ENCODE measurements at places on chromosomes 5 and 9.

DNA sequence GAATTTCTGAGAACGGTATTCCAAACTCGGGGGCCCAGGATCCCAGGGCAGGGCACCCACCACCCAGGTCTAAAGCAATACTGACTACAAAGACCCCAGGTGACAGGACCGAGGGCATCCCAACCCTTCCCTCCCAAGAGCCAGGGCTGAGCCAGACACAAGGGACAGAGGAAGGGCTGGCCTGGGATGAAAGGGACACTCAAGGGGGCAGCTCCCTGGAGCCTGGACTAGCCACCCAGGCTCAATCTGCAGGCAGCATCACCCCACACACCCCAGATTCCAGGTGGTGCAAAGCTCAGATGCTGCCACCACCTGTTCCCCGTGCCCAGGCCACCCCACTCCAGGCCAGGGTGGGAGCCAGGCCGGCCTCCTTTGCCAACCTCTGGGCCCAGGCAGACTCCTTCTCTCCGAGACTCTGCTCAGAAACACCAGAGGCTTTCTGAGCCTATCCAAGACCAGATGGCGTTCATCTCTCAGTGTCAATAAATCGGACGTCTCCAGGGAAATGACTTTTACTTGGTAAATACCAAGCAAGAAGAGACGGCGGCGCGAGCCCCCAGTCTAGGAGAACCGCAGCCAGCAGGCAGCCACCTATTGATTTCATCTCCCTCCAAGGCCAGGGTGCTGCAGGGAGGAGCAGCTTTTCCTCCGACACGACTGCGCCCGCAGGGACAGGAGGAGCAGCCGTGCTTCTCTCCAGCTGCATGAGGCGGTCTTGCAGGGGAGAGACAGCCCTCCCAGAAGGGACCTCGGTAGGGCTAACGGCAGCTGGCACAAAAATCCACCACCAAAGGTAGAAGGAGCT is 94.1 kb upstream of the ADAMTS2 start:
- DNase-seq, result no peak

DNA sequence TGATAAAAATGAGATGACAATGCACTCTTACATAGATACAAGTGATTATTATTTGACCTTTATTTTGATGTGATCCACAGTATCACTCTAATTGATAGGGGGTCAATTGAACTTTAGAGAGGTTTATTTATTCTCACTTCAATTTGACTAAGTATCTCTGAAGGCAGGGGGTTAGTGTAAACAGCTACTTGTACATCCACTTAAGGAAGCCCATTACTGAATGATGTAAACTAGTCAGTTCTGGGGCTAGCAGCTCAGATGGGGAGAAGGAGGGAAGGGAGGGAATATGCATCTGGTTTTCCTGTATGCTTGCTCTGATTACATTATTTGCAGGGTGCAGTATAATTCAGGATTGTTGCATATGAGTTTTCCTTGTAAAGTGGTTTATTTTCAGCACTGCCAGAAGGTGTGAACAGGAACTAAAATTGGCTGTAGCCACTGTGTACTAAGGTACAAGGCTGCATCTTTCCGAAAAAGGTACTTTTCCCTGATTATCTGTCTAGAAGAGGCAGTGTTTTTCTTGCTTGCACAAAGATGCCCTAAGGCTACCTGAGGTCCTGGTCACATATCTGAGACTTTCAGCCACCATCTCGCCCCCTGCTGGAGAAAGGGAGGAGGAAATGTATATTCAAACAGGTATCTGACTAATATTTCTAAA is 51.2 kb downstream of the MRPS27 start:
- no peak for DNase-seq

DNA sequence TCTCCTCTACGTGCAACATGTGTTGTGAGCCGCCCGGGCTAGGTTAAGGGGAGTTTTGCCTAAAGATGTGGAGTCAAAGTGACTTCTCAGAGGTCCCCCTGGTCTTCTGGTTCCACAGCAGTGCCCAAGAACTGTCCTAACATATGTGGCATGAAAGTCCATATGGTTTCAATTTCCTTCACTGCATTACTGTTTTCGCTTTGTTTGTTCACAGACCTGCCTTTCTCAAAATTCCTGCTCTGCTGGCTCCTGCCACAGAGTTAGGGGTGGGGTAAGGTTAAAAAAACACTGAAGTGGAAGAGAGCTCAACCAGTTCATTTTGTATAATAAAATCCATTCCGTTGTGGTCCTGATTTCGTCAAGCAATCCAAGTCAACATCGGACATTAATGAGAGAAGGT is 289.4 kb downstream of the DMAC1 start:
- DNase-seq, result no peak

DNA sequence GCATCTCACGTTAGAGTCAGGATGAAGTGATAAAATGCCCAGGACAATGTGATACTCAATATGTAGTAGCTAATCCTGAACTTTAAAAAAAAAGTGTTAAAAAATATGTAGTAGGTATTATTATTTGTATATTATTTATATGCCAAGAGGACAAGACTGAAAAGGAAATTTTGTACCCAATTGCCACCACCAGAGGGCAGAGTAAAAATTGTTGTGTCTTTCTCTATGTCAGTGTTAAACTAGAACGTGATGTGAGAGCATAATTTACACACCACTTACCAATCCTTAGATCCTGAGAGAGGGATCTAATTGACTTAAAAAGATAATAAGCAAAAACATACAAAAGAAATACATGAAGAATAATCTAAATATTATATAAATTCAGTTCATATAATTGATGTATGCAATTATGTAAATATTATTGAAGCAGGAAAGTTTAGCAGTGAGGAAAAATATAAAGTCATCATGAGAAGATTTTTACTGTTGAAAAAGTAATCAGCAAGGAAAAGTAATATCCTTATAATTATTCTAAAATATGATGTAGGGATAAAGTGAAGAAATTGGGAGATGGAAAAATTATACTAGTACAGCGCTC is 288.9 kb downstream of the RAB3C start:
- no peak for DNase-seq

DNA sequence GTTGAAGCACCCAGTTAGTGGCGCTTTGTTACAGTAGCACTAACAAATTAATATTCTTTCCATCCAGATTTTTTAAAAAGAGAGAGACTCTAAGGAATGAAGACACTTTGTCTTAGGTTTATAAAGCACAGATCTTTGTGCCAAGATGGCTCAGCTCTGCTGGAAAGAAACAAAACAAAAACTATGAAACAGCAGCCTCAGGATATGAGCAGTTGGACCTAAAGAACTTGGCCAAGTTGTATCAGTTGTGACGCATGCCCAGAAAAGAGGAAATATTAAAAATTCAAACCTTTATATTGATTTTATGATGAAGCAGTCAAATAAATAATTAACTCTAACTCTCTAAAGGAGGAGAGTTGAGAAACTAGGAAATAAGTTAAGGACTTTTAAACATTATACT is 427.2 kb downstream of the SPOCK1 start:
- DNase-seq, result no peak

GRCh38 chr9:89225991-89226471 is 47.4 kb upstream of the SHC3 start:
- no peak for DNase-seq

DNA sequence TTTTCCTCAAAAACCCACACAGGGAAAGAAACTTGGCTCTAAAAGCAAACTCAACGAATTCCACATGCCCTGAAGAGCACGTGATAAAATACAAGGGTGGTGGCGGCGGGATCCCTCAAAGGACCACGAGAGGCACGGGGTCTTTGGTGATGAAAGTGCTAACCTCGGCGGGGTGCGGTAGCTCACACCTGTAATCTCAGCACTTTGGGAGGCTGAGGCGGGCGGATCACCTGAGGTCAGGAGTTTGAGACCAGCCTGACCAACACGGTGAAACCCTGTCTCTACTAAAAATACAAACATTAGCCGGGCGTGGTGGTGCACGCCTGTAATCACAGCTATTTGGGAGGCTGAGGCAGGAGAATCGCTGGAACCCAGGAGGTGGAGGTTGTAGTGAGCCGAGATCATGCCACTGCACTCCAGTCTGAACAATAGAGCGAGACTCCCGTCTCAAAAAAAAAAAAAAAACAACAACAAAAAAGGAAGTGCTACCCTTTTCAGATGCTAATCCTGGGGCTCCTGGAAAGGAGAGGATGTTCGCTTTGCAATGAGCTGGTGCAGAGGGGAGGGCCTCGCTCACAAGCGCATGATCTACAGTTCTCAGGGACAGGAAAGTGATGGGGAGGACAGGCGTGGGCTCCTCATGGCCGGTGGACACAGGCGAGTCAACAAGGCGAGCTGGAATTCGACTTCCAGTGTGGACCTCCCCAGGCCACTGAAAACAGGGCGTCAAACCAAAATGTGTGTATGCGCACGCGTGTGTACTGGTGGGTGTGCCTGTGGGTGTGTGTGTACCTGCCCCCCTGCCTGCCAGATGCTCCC is 54.1 kb downstream of the USP20 start:
- no peak for DNase-seq

DNA sequence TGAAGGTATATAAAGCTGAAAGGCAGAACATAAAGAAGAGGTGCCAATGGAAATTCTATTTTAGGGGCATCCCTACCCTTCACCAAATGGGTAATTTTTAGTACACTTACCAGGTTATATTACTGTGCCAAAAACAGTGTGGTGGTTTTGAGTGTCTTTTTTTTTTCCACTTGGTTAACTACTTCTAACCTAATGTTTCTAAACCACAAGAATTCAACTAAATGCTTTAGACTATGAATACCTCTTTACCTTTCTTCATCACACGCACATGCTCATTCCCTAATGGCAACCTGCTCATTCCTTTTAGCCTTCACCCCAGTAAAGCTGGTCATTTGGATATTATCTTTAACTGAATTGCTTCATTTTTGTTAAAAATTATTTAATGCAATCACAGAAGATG is 215.6 kb downstream of the PIK3R1 start:
- DNase-seq, result no peak

DNA sequence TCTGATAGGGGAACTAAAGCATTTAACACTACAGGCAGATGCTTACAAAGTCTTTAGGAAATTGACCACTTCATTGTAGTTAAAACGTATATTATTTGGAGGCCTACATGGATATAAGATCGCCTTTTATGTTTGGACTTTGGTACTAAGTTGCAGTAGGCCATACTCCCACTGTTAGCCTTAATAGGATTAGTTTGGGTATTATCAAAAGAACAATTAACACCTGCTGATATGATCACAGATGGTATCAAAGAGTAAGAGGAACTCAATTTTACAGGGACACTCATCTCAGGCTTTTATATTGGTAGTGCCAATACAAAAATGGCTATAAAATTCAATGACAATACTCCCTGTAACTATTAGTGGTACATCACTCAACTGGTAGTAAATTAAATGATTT is 1183.0 kb downstream of the MAT2B start:
- DNase-seq, result no peak

GRCh38 chr9:129320575-129321285 is 142.7 kb upstream of the IER5L start:
- peak; percentile 22 for DNase-seq

- DNase-seq, result no peak
These were observed 6.4 kb upstream of the NR3C1 start for GRCh38 chr5:143409926-143410325.

GRCh38 chr5:67475489-67475888 is 278.9 kb upstream of the CD180 start:
- DNase-seq, result no peak

DNA sequence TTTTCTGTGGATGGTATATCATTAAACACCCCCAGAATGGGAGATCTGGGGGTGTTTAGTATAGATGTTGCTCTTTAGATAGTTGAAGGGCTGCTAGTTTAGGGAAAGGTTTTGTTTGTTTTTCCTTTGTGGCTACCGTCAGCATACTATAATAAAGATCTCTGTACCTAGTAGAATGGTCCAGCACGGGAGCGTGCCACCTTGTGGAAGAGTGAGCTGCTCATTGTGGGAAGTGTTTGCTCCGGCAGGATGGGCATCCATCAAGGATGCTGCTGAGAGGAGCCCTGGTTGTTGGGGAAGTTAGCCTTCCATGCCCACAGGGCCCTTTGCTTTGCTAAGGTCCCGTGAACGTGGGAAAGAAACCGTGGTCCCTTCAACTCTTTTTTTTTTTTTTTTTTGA is 113.1 kb downstream of the LIFR start:
- no peak for DNase-seq

DNA sequence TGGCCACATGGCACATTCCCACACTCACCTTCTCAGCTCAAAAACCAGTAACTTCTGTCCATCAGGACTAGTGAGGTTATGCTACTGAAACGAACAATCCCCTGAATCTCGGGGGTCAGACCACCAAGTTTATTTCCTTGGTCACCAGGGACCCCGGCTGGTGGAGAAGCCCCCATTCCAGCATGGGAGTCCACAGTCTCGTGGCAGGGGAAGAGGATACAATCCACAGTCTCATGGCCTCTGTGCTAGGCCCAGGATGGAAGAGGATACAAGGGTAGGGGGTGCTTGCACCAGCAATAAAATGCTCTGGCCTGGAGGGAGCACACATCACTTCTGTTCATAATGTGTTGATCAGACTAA is 7.4 kb upstream of the CARD19 start:
- DNase-seq, result no peak

DNA sequence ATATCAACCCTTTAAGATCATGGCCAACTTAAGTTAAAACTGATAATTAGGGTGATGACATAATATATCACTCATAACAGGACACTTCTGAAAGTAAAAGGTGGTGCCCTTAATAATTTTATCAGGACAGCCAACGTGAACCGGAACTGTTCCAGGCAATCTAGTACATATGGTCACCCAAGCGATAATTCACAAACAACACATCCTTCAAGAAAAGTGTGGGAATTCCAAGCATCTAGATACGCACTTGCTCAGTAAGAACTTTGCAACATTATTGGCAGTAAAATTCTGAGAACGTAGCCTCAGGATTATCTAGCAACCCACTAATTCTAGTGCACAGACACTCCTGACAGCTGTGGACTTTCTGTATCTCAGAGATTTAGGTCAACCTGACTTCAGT is 85.7 kb downstream of the ALDH7A1 start:
- no peak for DNase-seq

- DNase-seq, result no peak
These were observed 22.4 kb downstream of the MACIR start for GRCh38 chr5:103280967-103281366.

DNA sequence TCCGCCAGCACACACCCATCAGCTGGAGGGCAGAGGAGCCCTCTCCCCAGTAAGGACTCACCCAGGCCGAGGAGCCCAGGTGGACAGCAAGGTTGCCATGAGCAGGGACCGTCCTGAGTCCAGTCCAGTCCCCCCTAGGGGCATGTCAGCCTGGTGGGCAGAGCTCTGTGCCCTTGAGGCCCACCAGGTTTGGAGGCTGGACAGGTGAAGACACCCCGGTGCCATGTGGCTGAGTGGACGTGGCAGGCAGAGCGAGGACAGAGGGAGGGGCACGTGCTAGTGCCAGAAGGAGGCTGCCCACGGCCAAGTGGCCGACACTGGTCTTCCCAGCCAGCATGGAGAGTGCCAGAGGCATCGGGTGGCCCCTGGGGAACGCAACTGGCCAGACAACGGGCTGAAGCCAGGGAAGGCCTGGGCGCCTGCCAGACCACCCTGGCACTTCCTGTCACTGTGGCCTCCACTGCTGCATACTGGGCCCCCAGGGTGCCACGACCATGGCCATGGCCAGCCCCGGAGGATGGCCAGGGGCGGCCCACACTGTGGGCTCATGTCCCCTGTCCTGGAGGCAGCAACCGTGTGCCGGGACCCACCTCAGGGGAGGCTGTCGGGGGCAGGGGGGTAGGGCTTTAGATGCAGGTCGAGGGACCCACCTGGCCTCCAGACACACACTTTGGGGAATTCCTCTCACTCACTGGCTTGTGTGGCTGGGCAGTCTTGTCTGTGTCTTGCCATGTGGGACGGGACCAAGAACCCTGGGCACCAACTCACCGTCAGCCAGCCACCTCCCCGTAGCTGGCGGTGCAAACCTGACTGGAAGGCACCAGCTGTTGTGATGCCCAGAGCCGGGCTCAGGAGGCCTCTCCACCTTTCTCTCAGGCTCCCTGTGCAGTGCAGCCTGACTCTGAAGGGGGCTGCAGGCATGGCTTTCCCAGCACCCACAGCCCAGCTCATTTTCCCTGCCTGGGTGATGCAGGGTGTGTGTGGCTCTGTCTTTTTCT is 42.3 kb upstream of the LPCAT1 start:
- no peak for DNase-seq
